ENCODE measurements at places on chromosomes 1 and 21.

DNA sequence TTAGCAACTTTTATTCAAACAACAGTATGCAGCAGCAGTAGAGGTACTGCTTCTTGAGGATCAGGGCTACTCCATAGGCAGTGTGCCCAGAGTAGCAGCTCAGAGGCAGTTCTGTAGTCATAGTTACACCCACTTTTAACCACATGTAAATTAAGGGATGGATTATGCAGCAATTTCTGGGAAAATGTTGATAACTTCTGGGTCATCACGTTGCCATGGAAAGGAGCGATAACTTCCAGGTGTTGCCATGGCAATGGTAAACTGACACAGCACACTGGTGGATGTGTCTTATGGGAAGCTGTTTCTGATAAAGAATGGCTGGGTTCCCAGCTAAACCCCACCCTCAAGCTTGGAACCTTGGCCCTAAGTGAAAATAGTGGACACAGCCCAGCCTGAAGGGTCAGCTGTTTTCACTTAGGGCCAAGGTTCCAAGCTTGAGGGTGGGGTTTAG, 29.0 kb upstream of the PLA2G2A start:
- no peak for DNase-seq

- no peak for DNase-seq
Measured at GRCh38 chr21:41866274-41866809, 12.8 kb downstream of the PRDM15 start.

GRCh38 chr1:162984699-162985098, 84.5 kb upstream of the RGS4 start:
- DNase-seq, result no peak

- DNase-seq, result no peak
Measured at GRCh38 chr1:66401244-66401643, 132.7 kb upstream of the SGIP1 start.

DNA sequence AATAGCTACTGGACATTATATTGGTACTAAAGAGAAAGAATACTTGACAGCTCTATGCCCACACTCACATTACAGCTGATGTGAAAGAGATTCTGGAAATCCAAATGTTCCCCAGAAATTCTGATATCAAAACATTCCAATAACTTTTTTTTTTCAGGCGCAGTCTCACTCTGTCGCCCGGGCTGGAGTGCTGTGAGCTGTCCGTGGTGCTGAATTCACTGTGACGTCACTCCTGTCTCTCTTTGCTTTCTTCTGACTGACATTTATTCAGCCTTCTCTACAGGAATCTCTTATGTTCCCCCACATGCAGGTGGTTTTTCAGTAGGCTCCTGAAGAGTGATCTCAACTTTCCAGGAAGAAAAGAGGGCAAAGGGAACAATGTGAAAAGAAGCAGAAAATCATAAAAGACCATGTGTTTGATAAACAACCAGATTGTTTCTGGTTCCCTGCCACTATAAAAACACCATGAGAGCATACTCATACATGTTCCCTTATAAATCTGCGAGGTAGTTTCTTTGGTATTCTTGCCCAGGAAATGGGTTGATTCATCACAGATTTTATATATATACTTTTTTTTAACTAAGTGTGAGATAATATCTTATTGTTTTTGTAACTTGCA, 6.2 kb downstream of the S100A7A start:
- DNase-seq, result no peak

DNA sequence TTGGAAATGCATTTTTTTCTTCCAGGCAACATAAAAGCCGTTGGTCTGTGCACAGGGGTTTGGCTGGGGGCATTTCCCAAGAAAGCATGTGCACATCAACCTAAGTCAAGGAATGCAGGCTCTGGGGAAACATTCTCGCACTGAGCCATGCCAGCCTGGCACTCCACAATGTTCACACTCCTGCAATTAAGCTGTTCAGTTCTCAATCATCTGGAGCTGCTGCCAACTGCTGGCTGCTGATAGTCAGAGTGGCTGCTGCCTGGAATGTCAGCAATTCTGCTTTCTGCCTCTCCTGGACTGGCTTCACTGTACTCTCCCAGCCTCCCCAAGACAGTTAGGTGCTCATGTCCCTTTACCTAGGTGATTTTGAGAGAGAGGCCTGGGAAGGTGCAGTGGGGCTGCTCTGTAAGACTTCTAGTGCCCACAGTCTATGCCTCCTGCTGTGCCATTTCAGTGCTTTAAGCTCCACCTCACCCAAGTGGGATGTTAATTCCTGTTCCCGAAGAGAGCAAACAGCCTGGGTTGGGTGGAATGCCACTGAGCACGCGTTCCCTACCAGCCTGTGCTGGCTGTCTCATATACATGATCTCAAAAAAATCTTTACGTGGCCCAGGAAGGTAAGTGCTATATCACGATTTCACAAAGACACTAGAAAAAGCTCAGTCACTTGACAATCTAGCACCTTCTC, 131.7 kb downstream of the BRINP2 start:
- no peak for DNase-seq

- DNase-seq, result no peak
Measured at GRCh38 chr1:217244971-217245370, 385.9 kb downstream of the GPATCH2 start.

DNA sequence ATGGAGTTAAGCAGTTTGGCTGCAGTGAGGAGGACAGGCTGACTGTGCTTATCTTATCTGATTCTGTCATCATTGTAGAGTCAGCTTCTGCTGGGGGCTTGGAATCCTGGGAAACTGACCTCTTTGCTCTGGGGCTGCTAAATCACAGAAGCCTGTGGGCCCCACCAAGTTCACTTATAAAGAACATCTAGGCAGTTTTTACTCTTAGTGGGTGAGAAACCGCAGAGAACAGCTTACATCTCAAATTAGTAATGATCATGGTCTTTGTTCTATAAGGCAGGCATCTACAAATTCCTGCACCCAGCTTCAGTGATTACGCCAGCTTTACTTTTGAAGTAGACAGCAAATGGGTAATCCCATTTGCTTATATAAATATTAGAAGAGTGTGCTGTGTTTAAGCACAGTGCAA, 75.7 kb downstream of the ZC3H11B start:
- DNase-seq, result no peak

GRCh38 chr21:34333121-34333739, 30.6 kb upstream of the KCNE2 start:
- DNase-seq, result no peak

DNA sequence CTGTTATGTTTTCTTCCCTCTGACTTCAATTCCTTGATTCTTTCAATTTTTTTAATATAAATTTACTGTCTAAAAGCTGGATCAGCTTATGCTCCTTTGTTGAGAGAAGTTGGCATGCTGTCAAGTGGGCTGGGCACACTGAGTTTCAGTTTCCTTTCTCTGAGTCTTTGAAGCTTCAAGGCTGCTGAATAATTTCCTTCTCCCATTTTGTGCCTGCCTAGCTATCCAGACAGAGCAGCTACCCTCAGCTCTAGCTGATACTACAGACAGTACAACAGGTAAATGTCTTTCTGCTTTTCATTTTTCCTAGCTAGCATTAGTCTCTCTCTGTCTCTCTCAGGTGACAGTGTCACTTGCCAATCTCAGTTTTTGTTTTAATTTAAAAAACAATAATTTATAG, at the start of gene IFI44:
Gene IFI44 (plus strand): TSS at position 204 of the 400 bp plus-strand sequence. CDS start 365 bp downstream, outside the sequence.
- DNase-seq, result no peak

GRCh38 chr1:21659099-21659923, 9.8 kb downstream of the RAP1GAP start:
- no peak for DNase-seq

DNA sequence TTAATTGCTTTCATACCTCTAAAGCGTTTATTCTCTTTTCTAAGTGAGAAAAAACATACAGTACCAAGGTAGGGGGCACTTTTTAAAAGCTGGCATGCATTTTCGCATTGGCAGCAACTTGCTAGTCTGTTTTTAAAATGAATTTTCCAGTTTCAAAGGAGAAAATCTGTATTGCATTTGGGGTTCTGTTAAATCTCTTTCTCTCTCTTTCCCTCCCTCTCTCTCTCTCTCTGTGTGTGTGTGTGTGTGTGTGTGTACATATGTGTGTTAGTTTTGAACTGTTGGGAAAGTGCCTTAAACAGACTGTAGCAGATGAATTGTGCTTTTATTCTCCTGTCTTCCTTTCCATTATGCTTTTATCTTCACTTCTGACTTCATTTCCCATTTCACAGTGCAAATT, 7.3 kb downstream of the NIBAN1 start:
- no peak for DNase-seq

GRCh38 chr1:155131856-155132255, 3.8 kb upstream of the SLC50A1 start:
- no peak for DNase-seq

DNA sequence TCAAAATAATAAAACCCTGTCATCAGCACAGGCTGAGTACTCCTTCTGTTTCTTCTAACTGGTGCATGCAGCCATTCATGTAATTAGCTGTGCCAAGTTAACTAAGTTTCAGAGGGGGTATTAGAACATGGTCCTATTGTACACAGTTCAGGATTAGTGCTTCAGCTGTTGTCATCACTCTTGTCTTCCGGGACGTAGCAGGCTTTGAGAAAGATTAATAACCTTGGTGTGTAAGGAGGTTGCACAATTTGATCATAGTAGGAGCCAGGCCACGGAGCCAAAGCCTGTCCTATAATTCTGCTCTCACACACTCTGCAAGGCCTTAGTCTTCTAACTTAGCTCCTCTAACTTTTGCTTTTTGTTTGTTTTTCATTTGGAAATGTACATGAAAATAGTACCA, 44.7 kb downstream of the PTGFRN start:
- no peak for DNase-seq

- DNase-seq, result peak; percentile 56
Measured at GRCh38 chr1:16677552-16678431, 11.0 kb upstream of the RNU1-3 start.

DNA sequence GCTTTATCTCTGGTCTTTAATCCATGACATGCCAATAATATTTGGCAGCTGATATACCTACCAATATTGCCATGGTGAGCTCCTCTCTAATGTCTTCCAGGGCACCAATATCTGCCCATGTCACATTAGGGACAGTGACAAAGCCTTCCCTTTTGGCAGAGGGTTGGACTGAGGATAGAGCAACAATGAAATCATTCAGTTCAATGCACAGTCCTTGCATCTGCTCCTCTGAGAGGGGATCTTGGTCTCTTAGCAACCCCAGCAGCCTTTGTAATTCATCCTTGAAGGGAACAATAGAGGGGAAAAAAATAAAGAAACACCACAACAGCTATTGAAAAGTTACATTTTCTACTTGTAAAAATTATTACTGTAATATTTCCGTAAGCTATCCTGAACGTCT, 42.3 kb downstream of the NVL start:
- no peak for DNase-seq

- DNase-seq, result no peak
Measured at GRCh38 chr1:183876309-183876708, 71.4 kb downstream of the RGL1 start.

DNA sequence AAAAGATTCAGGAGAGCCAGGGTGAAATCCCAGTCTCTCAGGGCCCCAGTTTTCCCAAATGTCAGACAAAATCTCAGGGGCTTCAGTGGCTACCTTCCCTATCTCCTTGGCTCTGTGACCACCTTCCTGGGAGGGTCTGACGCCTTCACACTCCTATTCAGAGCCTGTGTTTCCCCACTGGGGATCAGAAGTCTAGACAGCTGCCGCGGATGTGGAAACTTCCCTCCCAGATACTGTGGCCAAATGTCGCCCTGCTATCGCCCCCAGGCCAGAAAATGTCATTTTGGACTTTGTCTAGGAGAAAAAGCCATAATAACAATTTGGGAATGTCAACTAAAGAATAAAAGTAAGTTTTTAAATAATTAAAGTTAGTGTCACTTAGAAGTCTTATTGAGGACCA, 15.9 kb downstream of the A3GALT2 start:
- DNase-seq, result no peak

DNA sequence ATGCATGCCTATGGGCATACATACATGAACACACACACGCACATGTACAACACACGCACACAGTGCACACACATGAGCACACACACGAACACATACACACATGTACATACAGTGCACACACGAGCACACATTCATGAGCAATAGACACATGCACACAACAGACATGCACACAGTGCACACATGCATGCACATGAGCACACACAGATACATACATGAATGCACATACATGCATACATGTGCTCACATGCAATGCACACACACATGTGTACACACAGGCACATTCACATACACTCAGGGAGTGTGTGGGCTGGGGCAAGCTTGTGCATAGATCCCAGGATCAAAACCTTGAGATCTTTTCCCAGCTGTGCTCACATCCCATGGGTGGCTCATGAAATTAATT, 18.9 kb downstream of the CRYAA start:
- no peak for DNase-seq

DNA sequence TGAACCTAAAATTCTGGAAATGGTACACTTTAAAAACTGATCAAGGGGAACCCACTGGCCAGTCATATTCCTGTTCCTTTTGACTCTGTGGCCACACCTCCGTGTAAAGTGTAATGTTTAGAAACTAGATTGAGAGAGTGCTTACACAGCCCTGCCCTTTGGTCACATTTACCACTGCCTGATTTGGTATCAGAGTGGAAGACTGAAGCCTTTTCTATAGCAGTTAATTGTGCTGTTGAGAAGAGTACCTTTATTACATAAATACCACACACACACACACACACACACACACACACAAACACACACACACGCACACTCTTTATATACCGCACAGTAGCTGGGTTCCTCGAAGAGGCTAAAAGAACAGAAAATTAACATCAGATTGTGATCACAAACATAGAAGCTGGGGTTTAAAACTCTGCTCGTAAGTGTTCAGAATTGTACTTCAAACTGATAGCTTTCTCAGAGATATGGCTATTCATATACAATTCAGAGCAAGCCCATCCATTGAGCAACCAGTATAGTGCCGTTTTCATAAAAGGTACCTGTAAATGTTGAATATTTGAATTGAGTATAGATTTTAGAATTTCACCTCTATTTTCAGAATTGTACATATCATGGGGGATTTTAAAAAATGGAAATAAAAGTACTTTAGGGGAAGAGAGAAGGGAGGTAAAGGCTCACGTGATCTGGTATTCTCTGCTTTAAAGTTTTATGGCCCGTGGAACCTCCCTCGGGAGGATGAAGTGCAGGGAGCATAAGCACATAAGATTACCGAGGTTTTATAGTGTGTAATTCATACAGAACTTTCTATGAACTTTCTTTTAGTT, 37.5 kb downstream of the CAMTA1 start:
- no peak for DNase-seq

DNA sequence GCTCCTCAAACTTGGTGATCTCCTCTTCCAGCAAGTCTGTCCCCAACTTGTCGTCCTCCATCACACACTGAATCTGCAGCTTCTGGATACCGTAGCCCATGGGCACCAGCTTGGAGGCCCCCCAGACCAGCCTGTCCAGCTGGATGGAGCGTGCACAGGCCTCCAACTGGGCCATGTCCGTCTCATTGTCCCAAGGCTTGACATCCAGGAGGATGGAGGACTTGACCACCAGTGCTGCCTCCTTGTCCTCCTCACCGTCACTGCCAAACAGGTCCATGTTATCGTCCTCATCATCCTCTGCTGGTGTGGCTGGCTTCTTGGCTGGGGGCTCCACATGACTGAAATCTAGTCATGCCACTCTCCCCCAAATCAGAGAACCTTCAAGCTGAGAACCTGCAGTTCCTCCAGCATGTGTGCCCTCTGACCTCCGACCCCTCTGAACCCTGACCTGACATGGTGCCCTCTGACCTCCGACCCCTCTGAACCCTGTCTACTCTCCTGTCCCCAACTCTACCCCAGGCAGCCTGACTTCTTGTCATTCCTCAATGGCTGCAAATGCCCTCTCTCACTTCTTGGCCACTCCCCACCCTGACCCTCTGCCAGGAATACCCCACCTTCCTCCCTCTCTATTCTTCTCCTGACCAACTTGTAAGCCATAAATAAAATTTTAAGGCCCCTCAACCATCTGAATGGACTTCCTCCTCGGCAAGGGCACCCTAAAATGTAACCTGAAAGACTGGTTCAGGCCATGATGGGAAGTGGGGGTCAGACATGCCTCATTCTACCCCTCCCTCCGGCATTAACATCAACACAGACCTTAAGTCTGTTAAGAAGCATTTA, 275.7 kb upstream of the C1orf174 start:
- no peak for DNase-seq

Data from GF-D8 (cell line).